Dorsolateral prefrontal cortex (tissue), 122 donors: ENCODE measurements at places on chromosomes 6 and 20.

- no peak for DNase-seq
These were observed 52.6 kb downstream of the GINS1 start for GRCh38 chr20:25459916-25460535.

DNA sequence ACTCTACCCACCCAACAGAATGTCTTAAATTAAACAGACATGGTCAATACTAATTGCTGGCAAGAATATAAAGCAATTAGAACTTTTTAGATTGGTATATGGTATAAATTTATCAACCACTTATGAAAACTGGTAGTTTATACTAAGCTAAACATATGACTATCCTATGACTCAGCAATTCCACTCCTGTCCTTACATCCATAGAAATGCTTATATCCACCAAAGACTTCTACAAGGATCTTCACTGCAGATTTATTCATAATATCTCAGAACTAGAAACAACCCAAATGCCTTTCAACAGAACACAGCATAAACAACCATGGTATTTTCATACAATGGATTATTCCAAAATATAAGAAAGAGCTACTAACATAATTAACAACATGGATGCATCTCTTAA, 4.6 kb downstream of the ZNF184 start:
- DNase-seq: no peak

GRCh38 chr6:42727627-42728026, 5.2 kb upstream of the PRPH2 start:
- DNase-seq: no peak

DNA sequence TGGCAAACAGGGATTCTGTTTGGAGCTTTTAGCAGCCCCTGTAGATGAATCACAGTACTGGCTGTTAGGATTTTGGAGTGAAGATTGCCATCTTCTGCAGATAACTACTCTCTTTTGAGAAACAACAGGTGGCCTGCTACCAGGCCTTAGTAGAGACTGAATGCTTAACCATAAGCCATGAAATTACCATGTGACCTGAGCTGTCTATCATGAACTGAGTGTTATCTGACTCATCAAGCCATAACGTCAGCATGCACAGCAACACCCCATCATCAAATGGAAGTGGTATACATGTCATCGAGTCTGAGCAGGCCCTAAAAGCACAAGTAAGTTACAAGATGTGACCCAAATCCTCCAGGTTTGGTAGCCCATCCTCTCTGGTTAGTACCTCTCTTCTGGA, 132.6 kb downstream of the GPR63 start:
- no peak for DNase-seq

- DNase-seq: no peak
These were observed 47.8 kb downstream of the MAFB start for GRCh38 chr20:40641202-40641601.

DNA sequence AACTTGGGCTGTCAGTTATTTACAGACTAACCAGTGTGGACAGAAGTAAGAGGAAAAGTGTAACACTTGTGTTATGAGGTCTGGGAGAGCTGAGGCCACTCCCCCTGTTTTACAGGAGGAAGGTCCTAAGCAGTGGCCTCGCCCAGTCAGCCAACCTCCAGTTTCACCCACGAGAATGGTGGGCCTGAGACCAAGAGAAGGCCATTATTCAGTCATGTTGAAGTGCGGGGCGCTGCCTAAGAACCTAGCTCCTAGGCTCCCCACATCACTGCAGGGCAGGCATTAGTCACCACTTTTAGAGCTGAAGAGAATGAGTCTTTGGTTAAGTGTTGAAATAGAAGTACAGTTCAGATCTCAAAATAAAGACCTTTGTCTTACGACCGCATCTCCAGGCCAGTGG, 27.9 kb downstream of the CDYL start:
- no peak for DNase-seq

GRCh38 chr6:86502497-86502896, 434.8 kb upstream of the HTR1E start:
- no peak for DNase-seq

DNA sequence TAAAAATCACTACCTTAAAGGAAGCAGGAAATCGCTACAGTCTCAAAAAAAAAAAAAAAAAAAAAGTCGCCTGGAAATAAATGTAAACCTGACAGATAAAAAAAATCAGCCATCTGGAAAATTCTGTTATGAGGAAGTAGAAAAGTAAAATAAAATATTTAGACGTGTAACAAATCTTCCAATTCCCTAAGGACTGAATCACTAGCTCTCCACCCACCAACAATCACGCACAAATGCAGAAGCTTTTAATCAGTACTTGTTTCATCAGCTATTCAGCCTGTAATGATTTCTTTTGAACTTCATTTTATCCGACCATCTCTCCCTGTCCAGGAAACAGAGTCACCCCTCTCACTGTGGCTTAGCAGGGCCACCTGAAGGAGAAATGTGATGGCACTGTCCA, 59.0 kb downstream of the SLC23A2 start:
- no peak for DNase-seq

GRCh38 chr6:164109770-164110140, 695.2 kb downstream of the QKI start:
- DNase-seq: no peak

DNA sequence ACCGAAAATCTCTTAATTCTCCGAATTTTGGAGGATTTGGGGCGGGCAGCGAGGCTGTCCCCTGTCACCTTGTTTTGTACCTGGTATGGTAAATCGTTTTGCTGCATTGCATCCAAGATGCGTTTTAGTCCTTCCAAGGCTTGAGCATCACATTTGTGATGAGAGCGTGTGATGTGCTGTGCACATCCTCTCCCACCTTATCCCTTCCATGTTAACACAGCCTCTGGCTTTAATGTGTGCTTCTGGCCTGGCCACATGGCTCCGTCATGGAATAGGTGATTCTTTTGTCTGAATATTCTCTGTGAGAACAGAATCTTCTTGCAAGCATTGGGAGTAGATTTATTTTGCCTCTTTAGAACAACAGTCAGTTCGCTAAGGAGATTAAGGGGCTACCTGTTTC, 763 bp downstream of the TMEM14A start:
- no peak for DNase-seq

GRCh38 chr6:111417946-111418345, 65.1 kb downstream of the REV3L start:
- DNase-seq: no peak

DNA sequence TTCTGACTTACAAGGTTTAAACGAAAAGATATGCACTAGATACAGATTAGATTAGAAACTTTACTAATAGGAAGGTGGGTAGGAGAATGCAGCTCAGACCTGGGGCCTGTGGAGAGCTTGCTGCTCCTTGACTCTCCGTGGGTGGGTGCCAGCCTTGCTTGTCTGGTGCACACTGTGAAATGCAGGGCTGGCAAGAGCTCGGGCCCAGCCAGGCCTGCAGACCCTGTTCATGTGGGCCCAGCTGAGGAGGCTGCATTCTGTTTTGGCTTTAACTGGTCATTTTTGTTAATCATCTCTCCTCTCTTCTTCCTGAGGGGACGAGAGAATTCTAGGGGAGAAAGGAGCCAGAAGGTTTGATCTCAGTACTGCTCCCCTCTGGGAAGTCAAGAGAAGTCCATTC, 325.4 kb downstream of the QKI start:
- no peak for DNase-seq

DNA sequence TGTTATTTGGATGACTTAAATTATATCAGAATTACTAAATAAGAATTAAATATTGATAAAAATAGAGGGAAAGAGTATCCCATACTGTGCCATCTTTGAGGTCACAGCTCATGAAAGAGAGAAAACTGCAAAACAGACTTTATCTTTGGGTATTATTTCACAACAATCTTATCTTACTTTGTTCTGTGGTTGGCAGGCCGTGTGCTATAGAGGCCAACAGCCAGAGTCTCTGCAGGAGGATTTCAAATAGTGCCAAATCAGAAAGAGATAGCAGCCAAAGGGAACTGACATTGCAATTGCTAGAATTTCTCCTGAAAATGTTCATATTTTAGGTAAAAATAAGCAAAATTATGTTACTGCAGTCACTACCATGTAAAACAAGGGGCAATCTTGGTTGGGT, 354.2 kb downstream of the GRIK2 start:
- no peak for DNase-seq

DNA sequence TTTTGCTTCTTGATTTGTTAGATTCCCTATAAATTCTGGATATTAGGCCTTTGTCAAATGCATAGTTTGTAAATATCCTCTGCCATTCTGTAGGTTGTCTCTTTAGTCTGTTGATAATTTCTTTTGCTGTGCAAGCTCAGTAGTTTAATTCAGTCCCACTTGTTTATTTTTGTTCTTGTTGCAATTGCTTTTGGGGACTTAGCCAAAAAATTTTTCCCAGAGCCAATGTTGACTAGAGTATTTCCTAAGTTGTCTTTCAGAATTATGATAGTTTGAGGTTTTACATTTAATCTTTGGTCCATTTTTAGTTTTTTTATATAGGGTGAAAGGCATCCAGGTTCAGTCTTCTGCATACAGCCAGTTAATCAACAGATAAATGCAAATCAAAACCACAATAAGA, 96.0 kb downstream of the PRKN start:
- no peak for DNase-seq

DNA sequence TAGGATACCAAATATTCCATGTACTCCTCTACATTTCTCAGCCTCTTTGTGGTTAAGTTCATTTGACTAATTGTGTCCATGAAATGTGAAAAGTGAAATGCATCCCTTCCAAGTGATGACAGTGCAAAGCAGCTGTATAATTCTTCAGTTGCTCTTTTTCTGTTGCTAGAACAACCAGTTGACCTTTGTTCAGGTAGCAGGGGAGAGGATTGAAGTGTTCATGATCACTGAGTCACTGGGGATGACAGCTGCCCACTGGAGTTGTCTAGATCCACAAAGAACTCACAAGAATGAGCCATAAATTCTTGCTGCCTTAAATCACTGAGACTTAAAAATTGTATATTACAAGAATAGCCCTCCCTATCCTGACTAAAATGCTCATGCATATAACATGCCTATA, 254.6 kb downstream of the EPHA7 start:
- DNase-seq: no peak

- no peak for DNase-seq
These were observed 86.8 kb upstream of the CCN6 start for GRCh38 chr6:111967131-111967530.

DNA sequence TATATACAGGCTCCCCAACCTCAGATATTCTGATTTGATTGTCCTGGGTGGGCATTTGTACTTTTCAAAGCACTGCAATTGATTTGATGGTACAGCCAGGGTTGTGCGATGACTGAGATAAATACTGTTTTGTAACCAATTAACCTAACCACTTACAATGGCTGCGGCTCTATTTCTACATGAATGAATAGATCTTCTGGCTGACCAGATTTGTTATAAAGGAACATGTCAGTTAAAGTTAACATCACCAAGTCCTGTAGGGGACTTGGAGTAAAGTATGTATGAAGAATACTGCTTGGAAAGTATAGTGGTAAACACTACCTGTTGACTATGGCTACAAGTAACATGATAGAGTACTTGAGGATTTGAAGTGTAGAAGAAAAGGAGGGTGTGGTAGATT, 369.2 kb upstream of the JAG1 start:
- DNase-seq: no peak
